ENCODE measurements at places on chromosomes 5 and 9.

DNA sequence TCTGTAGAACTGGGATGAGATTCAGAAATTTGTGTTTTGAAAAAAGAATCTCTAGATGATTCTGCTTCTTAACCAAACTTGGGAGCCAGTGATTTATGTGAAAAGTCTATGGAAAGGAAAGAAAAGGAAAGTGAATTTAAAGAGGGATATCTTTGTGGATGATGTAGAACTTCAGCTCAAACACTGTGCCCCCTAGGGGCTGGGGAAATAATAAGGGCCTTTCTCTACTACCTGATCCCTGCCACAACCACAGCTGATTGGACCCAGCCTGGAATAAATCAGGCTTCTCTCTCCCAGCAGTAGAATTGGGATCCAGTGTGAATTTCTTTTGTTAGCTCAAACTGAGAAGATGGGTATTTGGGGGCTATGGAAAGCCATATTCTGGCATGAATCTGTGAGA is 155.0 kb downstream of the PRELID2 start:
- peak; percentile 7 for DNase-seq

- no peak for DNase-seq
Observed at GRCh38 chr5:80348171-80348570, 28.4 kb downstream of the SPZ1 start.

GRCh38 chr5:147547730-147548129 is 37.9 kb upstream of the DPYSL3 start:
- DNase-seq = no peak

DNA sequence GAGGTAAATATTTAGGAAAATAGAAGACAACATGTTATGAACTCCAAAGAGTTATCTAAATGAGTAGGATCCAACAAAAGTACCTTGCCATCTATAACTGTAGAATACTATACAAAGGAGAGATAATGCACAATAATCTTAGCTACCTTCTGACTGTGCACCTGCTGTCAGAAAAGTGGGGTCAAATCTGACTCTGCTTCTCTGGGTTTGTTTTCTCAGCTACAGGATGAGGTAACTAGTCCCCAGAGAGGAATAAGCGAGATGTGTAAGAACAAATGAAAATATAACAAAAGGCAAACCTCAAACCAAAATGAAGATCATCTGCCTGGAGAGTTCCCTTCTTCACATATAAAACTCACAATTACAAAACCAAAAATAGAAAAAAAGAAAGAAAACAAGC is 204.8 kb downstream of the DCP2 start:
- DNase-seq = no peak

GRCh38 chr5:78076351-78076750 is 218.1 kb downstream of the AP3B1 start:
- no peak for DNase-seq

DNA sequence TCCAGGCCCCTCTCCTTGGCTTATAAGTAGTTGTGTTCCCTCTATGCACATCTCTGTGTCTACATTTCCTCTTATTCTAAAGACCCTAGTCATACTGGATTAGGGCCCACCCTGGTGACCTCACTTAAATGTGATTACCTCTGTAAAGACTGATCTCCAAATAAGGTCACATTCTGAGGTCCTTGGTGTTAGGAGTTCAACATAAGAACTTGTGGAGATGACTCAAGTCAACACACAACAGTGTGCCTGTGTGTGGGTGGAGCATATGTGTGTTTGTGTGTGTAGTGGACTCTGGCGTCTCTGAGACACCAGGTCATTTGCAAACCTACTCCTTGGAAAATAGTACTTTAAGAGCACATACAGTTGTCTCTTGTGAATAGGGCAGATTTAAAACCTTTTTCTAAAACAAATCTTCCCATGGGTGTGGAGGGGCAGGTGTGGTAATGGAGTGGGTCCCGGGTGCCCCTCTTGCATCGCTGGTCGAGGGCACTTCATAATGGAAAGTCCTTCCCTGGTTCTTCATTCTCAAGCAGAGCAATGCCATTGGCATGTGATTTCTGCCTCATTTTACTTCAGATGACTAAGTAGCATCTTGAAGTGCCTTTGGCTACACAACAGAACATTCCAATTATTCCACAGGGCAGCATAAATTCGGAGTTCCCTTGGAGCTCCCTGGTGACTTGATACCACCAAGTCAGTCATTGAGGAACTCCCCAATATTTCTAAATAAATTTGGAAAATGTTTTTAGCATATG is 84.4 kb downstream of the C9orf152 start:
- no peak for DNase-seq

- DNase-seq = no peak
Observed at GRCh38 chr9:125021069-125021468, 80.2 kb upstream of the GOLGA1 start.

DNA sequence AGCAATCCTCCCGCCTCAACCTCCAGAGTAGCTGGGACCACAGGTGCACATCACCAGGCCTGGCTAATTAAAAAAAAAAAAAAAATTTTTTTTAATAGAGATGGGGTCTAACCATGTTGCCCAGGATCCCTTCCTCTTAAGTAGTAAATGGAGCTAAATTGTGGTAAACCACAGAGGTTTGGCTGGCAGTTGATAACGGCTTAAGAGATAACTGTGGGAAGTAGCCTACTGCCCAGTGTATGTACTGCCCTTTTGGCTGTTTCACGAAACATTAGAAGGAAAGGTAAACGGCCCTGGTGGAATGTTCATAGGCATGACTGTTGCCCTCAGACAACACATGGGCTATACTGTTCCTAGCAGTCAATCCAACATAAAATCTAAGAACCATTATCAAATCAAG is 44.4 kb downstream of the HMGCR start:
- no peak for DNase-seq

DNA sequence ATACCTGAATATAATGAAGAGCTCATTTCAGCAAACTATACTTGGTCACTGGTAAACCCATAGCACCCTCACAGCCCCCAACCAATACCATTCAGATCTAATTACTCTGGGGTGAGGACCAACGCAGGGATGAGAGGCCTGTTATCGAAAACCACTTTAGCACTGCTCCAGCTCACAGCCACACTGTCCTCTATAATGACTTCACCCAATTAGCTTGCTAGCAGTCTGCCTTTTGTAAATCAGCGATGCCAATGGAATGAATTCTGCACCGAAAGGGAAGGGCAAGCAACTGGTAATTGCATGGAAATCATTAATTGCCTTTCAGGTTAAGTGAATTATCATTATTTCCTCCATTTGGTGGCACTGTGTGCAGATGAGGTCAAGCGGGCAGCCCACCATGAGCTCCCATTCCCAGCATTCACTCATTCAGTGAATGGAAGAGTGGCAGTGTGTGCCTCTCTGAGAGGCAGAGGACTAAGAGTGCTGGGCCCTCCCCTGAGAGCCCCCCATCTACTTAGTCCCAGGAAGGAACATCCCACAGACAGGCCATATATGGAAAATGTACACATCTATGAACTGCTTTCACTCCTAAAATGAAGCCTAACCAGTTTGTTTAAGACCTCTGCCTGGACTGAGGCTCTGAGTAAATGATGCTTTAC is 262.1 kb downstream of the SPOCK1 start:
- DNase-seq = no peak
